Mucosa of descending colon (tissue), 3 donors: ENCODE measurements at places on chromosomes 5 and 9. TPM values are rescaled to one million over a fixed set of nuclear protein-coding genes. Genes with fewer than 3 reads are reported as not detected.

MAMDC2 gene
- 6.9 TPM for total RNA-seq

DNA sequence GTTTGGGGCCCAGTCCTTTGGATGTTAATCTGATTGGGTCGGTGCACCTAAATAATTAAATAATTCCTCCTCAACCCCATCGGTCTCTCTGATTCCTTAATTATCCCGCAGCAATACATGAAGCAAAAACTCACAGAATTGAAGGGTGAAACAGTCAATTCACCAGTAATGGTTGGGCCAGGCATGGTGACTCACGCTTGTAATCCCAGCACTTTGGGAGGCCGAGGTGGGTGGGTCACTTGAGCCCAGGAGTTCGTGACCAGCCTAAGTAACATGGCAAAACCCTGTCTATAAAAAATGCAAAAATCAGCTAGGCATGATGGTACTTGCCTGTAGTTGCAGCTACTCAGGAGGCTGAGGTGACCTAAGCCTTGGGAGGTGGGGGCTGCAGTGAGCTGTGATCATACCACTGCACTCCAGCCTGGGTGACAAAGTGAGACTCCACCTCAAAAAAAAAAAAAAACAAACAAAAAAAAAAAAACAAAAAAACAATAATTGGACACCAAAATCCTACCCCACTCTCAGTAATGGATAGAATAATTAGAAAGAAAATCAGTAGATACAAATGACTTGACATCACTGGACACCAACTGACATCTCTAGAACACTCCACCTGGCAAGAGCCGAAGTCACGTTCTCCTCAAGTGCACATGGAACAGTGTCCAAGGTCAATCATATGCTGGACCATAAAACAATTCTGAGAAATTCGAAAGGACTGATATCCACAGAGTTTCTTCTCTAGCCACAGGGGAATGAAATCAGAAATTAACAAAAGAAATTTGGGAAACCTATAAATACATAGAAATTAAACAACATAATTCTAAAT, 5.3 kb downstream of the ABO start:
- DNase-seq, result no peak

GABRA6 gene
- total RNA-seq, result not detected

DNA sequence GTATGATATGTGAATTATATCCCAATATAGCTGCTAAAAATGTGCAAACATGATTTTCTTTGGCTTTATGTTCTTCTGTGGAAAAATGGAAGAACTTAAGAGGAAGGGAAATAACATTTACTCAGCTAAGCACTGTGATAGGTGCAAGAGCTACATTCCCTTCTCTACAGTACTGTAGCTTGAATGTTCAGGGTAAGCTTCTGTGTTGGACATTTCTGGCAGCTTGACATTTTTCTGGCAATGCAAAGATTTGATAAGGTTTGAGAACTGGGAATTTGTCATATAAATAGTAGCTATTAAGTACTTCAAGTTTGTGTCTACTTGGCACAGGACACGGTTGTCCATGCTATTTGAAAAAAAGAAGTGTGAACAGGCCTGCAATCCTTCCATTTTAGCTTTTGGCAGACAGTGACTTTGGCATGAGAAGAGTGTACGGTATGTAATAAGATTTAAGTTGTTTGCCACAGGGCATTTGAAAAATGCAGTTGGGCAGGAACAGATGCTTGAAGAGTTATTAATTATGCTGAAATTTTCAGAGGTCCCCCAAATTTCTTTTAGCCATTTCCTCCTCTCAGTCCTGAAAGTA, 77.6 kb downstream of the KIF4B start:
- DNase-seq, result no peak

- no peak for DNase-seq
Observed at GRCh38 chr9:77512876-77513275, 135.2 kb downstream of the GNA14 start.

DNA sequence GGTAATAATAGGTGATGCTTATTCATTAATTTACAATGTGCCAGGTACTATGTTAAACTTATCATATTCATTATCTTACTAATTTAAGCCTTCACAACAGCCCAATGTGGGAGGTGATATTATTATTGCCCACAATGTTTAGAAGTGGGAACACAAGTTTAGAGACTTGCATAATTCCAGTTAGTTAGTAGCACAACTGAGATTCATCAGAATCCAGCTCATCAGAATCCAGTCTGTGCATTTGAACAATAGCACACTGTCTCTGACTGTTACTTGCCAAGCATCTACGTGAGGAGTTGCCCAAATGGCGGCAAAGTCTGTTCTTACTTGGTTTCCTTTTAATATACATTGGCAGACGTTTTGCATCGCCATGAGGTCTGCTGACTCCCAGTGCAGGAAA, 110.9 kb upstream of the BASP1 start:
- DNase-seq, result no peak

- no peak for DNase-seq
Observed at GRCh38 chr5:101943784-101944183, 352.3 kb downstream of the SLCO4C1 start.

GGTA1 gene
- total RNA-seq, result 3.2 TPM

ECSCR gene
- 3.4 TPM for total RNA-seq

GRCh38 chr9:124496463-124496862, 10.7 kb downstream of the NR5A1 start:
- DNase-seq, result no peak

DNA sequence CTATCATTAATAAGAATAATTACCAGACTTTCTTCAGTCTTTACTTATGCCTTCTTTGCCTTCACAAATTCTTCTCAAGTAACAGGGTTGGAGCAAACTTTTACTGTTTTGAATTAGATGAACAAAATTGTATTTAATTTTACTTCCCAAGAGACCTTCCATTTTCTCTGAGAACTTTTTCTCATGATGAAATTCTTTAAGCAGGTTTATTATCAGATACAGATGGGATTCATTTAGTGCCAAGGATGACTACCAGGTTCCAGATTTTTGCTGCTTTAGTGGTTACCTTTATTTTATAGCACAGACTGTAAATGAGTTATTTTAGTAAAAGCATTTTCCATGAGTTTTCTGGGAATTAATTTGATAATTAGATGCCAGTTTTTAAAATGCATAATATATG, 125.1 kb downstream of the GDNF start:
- DNase-seq, result no peak

CCDC69 gene
- total RNA-seq, result 190 TPM

GRCh38 chr9:14018081-14018480, 295.9 kb downstream of the NFIB start:
- DNase-seq, result no peak

- no peak for DNase-seq
Observed at GRCh38 chr9:75242426-75242825, 154.1 kb downstream of the OSTF1 start.

RNF20 gene
- 37.8 TPM for total RNA-seq

DNA sequence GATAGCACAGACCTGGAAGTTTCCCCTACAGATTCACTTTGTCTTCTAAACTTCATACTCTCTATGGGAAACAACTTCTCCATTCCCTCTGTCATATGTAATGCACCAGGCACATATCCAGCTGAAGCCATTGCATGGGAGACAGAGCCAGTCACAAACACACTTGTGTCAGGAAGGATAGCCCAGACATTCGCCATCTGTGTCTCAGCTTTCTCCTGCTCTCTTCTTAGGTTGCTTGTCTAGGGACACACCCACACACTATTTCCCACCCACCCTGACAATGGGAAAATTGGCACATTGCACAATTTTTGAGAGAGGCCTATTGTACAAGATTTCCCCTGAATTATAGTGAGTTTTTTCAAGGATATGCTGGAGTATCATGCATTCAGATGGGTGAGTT, 158.4 kb upstream of the MPDZ start:
- no peak for DNase-seq

AJM1 gene
- 21.6 TPM for total RNA-seq

NUTM2G gene
- total RNA-seq, result not detected

FAM114A2 gene
- total RNA-seq, result 20.1 TPM

PCDHA1 gene
- total RNA-seq, result not detected

- no peak for DNase-seq
Observed at GRCh38 chr5:74897049-74897448, 30.9 kb upstream of the FAM169A start.

DOCK8 gene
- total RNA-seq, result 13.5 TPM

- DNase-seq, result no peak
Observed at GRCh38 chr5:124157320-124157719, 589.1 kb downstream of the ZNF608 start.

DNA sequence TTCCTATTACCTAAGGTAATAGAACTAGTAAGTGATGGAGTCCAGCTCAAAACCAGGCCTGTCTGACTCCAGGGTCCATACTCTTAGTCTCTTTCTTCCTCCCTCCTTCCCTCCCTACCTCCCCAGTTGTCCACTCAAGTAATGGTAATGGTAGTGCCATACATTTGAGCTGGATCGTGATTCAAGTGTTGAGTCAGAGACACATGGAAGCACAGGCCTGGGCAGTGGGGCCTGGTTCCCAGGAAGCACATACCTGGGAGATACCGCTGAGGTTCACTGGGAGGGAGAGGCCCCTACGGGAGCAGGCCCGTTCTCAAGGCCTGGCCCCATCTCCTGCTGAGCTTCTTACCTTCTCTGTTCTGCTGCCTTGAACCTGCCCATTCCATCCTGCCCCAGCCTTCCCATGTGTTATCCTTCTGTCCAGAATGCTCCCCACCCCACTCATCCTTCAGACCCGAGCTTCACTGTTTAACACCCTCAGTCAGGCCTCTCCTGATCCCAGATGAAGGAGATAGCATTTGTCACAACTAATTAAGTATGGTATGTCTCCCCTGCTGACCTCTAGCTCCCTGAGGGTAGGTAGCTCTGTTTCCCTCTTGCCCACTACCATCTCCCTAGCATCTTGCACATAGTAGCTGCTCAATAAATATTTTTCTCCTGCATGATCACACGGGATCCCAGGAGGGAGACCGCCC, 13.8 kb downstream of the URM1 start:
- DNase-seq, result no peak

HRH2 gene
- total RNA-seq, result 3.0 TPM

GRCh38 chr5:53027913-53028312, 38.8 kb downstream of the ITGA2 start:
- DNase-seq, result no peak

GRCh38 chr5:130066644-130067043, 162.4 kb downstream of the CHSY3 start:
- no peak for DNase-seq

DNA sequence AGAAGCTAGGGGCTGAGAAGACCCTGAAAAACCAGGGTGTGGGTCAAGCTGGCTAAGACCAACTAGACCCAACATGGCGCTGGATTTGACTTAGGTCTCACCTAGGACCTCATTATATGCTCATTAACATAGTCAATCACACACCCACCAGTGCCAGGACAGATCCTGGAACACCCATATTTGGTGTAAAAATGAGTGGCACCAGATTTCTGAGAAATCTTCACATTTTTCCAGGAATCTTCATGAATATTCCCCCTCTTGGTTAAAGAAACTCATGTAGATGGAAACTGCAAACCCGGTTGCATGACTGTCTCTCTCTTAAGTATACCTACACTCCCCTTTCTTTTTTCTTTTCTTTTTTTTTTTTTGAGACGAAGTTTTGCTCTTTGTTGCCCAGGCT, 17.9 kb upstream of the RAB14 start:
- DNase-seq, result no peak
